ENCODE measurements at places on chromosomes 5 and 9. TPM values are rescaled to one million over a fixed set of nuclear protein-coding genes. Genes with fewer than 3 reads are reported as not detected.

DNA sequence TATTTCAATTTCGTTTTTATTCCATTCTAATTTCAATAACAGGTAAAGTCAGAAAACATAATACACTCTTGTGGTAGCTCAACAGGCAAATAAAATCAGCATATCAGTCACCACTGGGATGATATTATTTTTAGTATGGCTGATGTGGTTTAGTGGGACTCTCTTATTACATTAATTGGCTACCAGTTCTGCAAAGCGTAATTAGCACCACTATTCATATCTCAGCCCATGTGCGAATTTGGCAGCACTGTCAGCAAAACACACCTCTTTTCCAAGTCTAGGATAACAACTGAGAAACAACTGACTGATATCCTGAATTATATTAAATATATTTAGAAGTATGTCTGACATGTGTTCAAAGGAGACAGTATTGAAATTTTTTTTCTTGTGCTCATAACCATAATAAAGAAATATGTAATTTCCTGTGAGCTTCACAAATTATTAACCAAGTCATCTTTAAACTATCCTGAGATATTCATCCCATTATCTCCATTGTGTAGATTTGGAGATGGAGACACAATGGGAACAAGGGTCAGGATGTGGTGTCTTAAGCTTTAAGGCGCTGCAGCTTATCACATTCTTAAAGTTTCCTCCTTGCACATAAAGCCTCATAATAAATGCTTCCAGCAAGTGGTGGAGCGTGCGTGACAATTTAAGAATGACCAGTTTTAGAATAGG is 212.4 kb downstream of the TLE1 start:
- DNase-seq = no peak

- DNase-seq = no peak
Observed at GRCh38 chr5:149262315-149262714, 9.3 kb upstream of the AFAP1L1 start.

DNA sequence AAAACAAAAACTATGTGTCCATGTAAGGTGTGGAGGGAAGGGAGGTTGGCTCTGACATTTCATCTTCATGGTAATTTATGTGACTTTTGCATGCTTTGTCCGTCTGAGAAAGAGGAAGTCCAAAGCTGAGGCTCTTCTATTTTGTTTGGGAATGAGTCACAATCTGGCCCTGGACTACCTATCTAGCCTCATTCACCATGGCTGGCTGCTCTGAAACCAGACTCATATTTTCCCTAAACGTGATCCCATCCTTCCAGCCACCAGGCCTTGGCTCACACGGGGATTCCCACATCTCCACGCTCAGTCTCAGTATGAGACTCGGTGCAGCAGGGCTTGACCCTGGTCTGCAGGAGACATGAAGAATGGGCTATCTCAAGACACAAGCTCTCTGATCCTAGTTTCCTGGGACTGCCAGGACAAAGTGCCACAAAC is 672.8 kb downstream of the ACTL7B start:
- DNase-seq = no peak

- DNase-seq = no peak
Observed at GRCh38 chr5:127599320-127599719, 49.6 kb upstream of the CTXN3 start.

The ANGPTL2 gene
- not detected for total RNA-seq

GRCh38 chr5:125201446-125202052 is 455.1 kb upstream of the ZNF608 start:
- DNase-seq = no peak

- DNase-seq = no peak
Observed at GRCh38 chr5:14504816-14505215, 76.8 kb upstream of the OTULINL start.

DNA sequence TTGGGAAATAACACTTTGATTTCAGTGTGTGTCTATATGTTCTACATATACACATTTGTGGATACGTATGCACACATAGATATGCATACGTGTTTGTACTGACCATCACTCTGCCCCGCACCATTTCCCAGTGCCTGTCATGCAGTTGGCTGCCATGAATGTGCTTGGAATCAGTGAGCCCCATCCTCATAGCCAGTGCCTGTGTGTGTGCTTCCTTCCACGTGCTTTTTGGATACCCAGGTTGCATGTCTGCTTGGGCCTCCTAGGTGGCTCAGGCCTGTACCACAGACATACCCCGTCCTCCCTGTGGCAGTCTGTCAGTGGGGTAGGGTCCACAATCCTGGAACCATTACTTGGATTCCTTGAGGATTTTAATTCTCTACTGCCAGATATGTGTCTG is 243.6 kb downstream of the FANCC start:
- DNase-seq = no peak

The PPP1R26 gene
- total RNA-seq = 0.52 TPM

DNA sequence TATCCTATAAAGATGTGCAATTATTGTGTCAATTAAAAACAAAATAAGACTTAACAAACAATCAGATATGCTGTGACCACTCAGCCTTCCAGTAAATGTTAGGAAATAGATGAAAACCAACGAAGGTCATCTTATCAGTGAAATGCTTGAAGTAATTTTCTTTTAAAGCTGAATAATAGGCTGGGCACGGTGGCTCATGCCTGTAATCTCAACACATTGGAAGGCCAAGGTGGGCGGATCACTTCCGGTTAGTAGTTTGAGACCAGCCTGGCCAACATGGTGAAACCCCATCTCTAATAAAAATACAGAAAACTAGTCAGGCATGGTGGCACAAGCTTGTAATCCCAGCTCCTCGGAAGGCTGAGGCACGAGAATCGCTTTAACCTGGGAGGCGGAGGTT is 31.2 kb downstream of the NLN start:
- DNase-seq = no peak

- DNase-seq = no peak
Observed at GRCh38 chr9:70172532-70172931, 86.2 kb upstream of the SMC5 start.
